Amygdala (tissue), 56 donors: ENCODE measurements at places on chromosomes 3 and 15.

DNA sequence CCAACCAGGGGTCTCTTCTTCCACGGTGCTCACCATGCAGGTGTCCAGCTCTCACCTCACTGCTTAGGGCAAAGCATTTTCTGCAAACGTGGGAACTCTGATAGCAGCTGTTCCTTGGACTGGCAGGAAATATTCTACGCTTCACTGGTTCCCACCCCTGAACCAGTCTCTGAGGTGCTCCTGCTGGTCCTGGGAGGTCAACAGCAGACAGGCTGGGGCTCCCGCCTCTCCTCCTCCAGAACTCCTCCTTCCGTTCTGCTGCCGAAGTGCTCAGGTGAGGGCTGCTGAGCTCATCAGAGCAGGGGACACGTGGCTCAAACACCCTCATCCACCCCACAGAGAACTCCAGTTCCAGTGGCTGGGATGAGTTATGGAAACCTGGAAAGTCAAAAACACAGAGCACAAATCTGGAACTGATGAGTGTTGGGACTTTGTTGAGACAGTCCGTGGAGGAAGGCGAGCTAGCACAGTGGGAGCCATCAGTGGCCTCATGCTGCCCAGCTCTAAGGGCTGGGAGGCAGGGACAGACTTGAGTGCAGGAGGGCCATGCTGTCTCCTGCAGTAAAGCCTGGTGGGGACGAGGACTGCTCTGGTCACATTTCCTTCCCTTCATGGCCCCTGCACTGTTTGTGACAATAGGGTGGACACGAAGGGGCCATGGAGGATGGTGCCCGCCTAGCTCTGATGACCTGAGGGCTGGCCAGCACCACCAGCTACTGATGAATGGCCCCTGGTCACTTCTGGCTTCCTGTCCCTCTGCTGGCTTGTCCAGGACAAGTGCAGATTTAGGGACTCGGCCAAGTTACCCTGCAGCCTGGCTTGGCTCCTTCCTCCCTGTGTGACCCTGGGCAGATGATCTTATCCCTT lies 137.8 kb downstream of the KLF13 start:
- no peak for DNase-seq

- no peak for DNase-seq
Observed at GRCh38 chr3:73385568-73385967, 239.2 kb downstream of the PDZRN3 start.

- no peak for DNase-seq
Observed at GRCh38 chr3:71859123-71859519, 74.2 kb upstream of the PROK2 start.

GRCh38 chr15:52529341-52529924 lies 753 bp upstream of the MYO5A start:
- no peak for DNase-seq
